ENCODE measurements at places on chromosomes 16 and 17.
A peak's percentile ranks its signal among the peaks of the same experiment; 100 is the strongest.

GRCh38 chr16:31568577-31569359 lies 41.1 kb downstream of the AHSP start:
- DNase-seq, result peak; percentile 12

DNA sequence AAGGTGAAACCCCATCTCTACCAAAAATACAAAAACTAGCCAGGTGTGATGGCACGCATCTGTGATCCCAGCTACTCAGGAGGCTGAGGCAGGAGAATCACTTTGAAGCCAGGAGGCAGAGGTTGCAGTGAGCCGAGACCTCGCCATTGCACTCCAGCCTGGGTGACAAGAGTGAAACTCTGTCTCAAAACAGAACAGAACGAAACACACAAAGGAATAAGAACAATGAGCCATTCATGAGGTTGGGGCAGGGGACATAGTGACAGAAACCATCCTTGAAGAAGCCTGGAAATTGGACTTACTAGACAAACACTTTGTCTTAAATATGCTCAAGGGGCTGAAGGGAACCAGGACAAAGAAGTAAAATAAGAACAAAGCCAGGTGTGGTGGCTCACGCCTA lies 39.4 kb downstream of the WDR45B start:
- DNase-seq, result no peak

- DNase-seq, result no peak
These were observed 44.8 kb downstream of the PARN start for GRCh38 chr16:14585287-14585686.

- DNase-seq, result no peak
These were observed 279.9 kb downstream of the IRX3 start for GRCh38 chr16:54006693-54007092.

GRCh38 chr17:79992649-79993389 lies 42.9 kb downstream of the TBC1D16 start:
- no peak for DNase-seq

- DNase-seq, result no peak
These were observed 9.7 kb upstream of the CPNE2 start for GRCh38 chr16:57082664-57083063.

All from fibroblast of mammary gland (primary cell).